ENCODE measurements at places on chromosomes 4 and X.
A peak's percentile ranks its signal among the peaks of the same experiment; 100 is the strongest.

GRCh38 chr4:14568351-14568750 lies 433.9 kb upstream of the CPEB2 start:
- DNase-seq: no peak

GRCh38 chr4:148405161-148405893 lies 36.9 kb downstream of the NR3C2 start:
- no peak for DNase-seq

DNA sequence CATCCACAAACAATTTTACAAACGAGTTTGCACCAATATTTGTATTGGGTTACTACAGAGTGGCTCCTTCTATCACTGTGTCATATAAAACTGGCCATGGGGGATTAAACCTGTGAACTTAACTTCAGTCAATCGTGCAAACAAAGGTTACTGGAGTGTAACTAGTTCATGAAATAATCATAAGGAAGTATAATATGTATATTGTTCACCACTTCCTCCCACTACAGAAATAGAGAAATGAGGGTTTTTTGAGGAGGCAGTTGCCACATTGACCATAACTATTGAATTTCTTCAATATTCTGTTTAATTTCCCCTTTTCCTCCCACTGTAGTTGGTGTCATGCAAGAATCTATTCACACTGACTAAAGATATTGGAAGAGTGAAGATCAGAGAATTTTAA lies at the start of gene GPR82:
Gene GPR82 (plus strand): TSS at position 356 of the 400 bp plus-strand sequence. CDS start 2,846 bp downstream, outside the sequence.
- DNase-seq: no peak

DNA sequence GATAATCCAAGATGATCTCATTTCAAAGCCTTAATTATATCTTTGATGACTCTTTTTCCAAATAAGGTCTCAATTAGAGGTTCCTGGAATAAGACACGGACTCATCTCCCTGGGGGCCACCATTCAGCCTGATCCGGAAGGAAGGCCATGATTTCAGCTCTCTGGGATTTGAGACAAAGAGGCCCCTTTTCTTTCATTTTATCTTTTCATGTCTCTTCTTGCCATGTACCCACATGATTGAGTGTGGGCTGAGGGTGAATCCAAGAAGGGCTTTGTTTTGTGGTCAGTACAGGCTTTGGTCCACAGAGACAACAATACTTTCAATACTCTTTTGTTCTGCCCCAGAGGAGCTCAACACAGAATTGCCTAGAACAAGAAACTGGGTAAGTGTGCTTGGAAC lies 261.2 kb downstream of the TRIML1 start:
- no peak for DNase-seq

DNA sequence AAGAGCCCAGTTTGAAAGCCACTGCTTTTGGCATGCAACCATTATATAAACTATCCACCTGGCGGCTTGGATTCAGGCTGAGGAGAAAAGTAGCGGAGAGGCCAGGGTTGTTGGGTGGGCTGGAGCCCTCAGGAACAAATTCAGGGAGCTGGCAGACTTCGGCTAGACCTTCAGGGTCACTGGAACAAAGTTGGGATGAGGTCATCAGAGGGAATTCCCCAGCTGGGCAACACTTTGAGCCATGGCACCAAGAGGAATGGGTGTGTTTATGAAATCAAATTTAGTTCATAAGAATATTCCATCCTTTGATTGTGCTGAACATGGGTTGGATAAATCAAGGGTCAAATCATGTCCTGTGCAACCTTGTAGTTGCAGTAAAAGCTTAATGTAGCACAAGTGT lies 22.0 kb downstream of the MTMR1 start:
- no peak for DNase-seq

DNA sequence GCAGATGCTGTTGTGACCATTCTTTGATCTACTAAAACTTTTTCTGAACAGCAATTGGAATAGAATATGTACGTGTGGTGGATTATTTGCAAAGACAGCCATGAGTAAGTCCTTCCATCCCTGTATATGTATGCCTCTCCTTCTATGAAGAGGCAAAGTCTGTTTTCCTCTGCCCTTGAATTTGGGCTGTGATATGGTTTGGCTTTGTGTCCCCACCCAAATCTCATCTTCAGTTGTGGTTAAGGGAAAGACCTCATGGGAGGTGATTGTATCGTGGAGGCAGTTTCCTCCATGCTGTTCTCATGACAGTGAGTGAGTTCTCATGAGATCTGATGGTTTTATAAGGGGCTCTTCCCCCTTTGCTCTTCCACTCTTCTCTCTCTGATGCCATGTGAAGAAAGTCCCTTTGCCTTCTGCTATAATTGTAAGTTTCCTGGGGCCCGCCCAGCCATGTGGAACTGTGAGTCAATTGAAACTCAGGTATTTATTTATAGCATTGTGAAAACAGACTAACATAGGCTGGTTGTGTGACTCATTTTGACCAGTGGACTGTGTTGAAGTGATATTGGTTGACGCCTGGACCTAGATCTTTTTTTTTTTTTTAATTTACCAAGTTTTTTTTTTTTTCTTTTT lies 108.3 kb upstream of the CAMK2D start:
- peak; percentile 62 for DNase-seq

DNA sequence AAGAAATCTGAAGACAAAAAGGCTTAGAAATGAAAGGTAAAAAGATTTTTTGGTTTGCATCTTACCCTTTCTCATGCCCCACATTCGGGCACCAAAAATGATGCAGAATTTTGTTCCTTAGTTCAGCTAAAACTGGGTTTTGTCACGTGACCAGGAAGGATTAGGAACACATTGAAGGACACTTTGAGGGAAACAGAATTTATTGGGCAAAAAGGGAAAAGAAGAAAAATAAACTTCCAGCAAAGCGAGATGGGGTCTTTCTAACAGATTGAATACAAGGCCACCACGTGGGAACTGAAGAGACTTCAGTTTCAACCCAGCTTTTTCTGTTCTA lies 81.3 kb upstream of the SMARCA5 start:
- no peak for DNase-seq

GRCh38 chrX:138858438-138858837 lies 146.9 kb upstream of the FGF13 start:
- no peak for DNase-seq

GRCh38 chr4:58111818-58112217 lies 1001.6 kb upstream of the IGFBP7 start:
- DNase-seq: no peak

GRCh38 chr4:153142700-153143438 lies 61.4 kb upstream of the TRIM2 start:
- DNase-seq: peak; percentile 65

- DNase-seq: no peak
Observed at GRCh38 chrX:154600759-154601374, 15.9 kb downstream of the CTAG1A start.

- no peak for DNase-seq
Observed at GRCh38 chrX:133868250-133868649, 117.1 kb downstream of the GPC3 start.

DNA sequence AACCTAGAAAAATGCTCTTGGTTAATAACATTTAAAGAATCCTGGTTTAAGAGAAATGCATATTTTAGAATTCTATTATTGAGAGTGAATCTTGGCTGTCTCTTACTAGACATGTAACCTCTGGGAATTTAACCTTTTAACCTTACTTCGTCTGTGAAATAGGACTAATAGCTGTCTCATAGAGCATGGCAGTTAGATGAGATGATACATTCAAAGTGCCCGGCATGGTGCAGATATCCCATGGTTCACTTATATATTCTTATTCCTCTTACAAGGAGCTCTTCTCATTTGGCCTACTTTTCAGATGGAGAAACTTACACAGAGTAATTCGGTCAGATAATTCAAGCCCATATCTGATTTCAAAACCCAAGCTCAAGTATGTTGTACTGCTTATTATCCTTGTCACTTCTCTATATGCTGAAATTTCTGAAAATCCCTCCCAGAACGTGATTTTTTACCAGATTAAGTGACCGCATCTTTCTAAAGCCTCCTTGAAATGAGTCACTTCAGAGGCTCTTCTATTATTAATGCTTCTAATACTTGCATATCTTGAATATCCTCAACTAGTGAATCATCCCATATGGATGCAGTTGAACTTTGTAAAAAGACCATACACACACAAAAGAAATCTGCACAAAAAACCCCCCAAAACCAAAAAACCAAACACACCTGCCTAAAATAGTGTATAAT lies 4.9 kb downstream of the CDKN2AIP start:
- DNase-seq: no peak

DNA sequence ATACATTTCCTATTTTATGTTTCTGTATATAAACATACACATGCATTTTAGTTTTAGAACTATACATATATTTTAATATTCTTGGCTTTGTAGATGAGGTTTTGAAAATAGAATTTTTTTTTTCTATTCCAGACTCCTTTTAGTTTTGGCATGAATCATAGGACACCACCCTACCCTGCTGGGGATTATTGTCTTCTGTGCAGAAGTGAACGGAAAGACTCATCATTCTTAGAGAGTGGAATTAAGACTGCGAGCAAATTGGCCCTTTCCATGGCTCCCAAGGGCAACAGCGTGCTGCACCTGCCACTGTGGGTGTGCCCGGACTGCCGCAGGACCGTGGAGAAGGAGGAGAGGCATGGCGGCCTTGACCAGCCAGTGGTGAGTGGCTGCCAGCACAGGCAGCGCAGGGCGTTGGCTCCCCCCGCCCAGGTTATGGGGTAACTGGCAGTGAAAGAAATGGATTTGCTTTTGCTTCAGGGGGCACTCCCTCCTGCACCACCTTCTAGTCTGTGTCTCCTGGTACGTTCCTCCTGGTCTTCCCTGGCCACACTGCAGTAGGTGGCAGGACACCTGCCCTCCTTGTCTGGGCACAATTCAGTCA lies 59.6 kb downstream of the FAM193A start:
- DNase-seq: no peak

DNA sequence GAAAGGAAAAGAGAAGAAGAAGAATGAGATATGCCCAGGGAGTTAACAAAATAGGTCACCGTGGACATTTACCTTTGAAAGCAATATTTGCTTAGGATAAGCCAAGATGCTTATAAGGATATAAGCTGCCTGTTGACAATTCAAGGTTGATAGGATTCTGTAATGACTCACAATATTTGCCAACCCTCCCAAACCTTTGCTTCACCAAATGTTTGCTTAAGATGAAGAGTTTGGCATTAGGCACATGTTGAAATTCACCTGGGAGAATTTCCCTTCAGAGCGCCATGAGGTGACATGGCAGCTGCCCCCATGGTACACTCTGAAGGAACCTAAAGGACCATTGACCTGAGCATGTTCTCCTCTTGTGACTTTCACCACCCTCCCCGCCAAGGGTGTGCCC lies 4.6 kb downstream of the PALLD start:
- no peak for DNase-seq

DNA sequence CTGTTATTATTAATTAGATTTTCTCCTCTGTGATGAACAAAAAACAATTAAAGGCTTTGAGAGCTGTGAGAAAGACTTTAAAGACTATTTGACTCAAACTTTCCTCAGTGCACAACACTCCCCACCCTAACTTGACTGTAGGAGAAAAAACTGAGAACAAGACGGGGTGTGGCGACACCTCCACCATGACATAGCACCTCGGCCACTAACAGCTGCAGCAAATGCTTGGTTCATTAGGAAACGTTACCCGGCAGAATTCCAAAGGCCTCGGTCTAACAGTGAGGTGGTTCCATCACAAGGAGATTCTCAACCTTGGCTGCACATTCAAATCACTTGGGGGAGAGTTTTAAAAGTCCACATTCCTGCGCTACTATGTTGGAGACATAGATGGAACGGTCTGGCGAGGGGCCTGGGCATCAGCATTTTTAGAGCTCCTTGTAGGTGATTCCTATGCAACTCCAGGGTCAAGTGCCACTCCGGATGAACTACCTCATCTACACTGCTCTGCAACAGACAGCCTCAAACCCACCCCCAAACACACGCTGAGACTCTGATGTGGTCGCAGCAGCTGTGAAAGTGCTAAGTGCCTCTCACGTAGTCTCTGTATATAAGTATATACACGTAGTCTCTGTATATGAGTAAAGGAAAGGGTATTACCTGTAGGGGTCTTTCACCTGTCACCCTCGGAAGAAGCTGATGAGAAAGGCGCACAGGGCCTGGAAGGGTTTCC lies 1.0 kb downstream of the FGFBP2 start:
- DNase-seq: no peak

GRCh38 chrX:42694260-42694815 lies 83.6 kb downstream of the PPP1R2C start:
- DNase-seq: peak; percentile 28

GRCh38 chr4:8721621-8722020 lies 129.1 kb downstream of the CPZ start:
- DNase-seq: no peak

DNA sequence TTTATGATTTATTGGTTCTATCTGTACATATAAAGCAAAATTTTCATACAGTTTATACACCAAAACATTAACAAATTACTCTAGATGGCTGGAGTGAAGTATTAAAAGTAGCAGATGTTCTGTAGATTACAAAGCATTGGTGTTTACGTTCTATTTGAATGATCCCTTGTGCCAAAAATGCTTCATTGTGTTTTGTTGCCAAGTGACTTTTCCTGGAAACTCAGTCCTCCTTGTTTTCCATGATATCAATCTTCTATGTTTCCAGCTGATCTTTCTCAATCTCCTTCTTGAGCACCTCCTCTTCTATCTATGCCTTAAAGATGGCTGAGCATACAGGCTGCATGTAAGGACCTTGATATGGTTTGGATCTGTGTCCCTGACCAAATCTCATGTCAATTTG lies 263.6 kb upstream of the CTSO start:
- DNase-seq: no peak

GRCh38 chr4:122695226-122695625 lies 37.3 kb upstream of the BBS12 start:
- no peak for DNase-seq

DNA sequence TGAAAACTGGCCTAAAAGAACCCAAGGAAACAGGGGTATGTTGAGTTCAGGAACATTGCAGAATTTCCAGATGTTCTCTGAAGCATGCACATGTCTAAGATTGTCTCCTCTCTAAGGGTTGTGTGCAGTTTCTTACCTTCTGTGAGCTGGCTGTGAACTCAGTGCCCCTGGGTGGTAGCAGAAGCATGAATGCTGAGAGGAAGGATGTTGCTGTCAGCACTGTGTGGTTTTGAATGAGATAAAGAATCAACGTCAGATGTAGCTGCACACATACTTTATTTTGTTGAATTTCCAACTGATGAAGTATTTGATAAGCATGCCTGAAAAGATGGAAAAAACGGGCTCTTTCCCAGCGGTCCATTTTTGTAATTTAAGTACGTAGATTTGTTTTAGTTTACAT lies 23.8 kb upstream of the CD38 start:
- peak; percentile 43 for DNase-seq

- DNase-seq: no peak
Observed at GRCh38 chr4:181331214-181331613, 912.0 kb upstream of the TENM3 start.

GRCh38 chrX:133676344-133677122 lies 261.2 kb upstream of the GPC4 start:
- no peak for DNase-seq

DNA sequence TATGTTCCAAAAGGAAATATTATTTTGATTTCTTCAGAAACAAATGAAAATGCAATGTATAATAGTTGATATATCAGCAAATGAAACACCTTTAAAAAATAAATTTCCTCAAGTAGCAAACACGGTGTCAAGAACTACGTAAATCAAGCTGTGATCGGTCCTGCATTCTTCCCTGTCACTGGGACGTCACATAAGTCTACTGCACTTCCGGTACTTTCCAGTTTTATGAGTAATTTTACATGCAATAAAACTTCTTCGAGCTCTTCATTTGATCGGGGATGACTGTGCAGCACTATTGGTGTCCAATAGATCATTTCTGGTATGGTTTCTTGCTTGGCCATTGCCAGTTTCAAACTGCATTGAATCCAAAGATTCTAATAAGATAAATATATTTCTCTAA lies 114.0 kb upstream of the VEGFC start:
- no peak for DNase-seq

Measured in activated CD4-positive, alpha-beta T cell treated with anti-CD3 and anti-CD28 coated beads, Interleukin-2, amount 50 U/mL, for 48 hours (primary cell).